Brain microvascular endothelial cell (primary cell): ENCODE measurements at places on chromosomes 3 and 15.
A peak's percentile ranks its signal among the peaks of the same experiment; 100 is the strongest.

DNA sequence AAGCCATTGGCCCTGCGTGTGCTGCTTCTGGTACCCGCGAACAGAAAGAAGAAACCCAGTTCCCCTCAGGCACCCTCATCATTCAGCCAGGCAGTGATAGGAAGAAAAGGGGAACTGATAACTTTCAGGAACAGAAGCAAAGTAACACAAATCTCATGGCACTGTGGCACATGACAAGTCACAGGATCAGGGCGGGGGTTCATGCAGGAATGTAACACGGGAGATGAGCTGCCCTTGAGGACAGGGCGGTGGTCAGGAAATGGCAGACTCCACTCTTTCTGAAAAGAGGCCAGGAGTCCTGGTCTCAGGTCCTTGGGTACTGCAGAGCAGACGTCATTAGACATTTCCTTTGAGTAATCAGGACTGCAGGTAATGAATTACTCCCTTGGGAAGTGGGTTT, 95.5 kb downstream of the CCNL1 start:
- DNase-seq = no peak

- DNase-seq = no peak
Measured at GRCh38 chr3:49602049-49602554, 47.8 kb downstream of the BSN start.

GRCh38 chr3:146701246-146701645, 96.1 kb upstream of the PLSCR5 start:
- no peak for DNase-seq

GRCh38 chr3:118504906-118505305, 529.7 kb downstream of the IGSF11 start:
- DNase-seq = no peak

- no peak for DNase-seq
Measured at GRCh38 chr3:156702367-156702766, 28.0 kb downstream of the TIPARP start.

DNA sequence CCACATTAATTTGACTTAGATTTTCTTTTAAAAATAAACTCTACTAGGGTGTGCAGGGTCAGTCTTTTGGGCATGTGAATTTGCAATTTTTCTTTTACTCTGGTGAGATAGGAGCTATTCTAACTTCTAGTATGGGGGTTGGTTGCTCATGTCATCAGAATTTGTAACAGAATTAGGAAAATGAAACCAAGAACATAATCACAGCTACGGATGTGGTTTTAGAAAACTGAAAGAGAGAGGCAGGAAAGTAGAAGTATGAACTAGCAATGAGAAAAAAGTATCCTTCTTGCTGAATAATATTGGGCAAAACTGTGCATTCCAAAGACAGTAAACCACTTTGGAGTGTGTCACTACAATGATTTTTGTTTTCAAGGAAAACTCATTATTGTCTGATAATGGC, 43.3 kb downstream of the ADPGK start:
- DNase-seq = no peak

GRCh38 chr3:125374501-125374995, 577 bp downstream of the ZNF148 start:
- DNase-seq = no peak

DNA sequence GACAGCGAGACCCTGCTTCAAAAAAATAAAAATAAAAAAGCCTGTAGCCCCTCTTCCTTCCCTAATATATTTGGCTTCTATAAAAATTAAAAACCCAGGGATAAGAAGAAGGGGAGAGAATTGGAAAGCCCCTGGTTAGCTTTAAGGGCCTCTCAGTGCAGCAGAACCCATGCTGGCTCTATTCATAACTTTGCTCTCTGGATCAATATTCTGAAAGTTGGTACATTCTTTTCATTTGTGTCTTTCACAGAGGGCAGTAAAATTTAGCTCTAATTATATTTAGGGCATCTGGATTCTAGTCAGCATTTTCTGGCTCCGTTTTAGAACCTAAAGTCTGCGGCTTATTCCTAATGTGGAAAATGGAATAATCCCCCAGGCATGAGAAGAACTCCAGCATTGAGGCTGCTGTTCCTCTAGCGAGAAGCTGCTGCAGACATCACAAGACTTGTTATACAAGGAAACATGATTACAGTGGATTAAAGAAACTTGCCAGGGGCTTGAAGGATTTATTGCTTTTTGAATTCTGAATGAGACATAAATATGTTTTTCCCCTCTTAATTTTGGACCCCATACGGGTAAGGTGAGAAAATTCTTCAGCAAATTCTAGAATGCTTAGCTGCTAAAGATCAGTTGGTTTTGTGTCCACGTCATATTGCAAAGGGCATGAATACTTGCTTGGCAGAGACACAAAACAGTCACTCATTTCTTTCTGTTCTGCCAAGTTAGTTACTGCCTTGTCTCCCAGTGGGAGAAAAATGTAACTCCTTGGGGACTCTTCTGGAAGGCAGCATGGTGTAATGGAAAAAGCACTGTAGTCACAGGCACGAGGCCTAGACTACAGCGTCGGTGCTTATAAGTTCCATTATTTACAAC, 177.7 kb downstream of the VGLL4 start:
- peak; percentile 73 for DNase-seq

DNA sequence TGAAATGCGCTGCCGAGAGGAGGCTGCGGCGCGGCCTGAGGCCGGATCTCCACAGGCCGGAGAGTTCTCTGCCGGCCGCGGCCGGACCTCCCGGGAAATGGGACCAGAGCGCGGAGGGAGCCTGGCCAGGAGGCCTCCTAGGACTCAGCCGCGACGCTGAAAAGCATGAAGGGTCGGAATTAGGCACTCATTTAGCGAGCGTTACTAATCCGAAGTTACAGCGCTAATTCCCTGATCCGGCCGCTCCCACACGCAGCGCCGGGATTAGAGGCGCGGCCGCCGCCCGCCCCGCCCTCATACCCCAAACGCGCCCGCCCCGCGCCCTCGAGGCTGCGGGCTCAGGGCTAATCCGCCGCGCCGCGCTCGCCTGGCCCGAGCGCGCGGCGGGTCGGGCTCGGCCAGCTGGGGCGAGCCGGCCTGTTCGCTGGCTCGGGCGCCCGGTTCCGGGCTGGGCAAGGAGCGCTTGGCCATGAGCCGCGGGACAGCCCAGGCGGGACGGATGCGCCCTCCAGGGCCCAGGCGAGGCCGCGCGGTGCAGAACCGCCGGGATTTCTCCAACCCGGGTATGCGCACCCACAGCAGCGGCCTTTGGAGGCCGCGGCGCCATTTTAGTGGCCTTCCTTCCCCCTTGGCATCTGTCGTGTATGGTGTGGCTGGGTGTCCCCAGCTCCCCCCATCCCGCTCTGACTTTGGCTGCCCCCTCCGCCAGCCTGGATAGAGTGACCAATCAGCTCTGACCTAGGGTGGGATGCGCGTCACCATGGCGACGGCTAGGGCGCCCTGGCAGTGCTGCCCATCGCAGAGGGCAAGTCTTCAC, 36.8 kb upstream of the POLG start:
- no peak for DNase-seq

GRCh38 chr3:134620476-134621115, 30.2 kb downstream of the KY start:
- DNase-seq = no peak

DNA sequence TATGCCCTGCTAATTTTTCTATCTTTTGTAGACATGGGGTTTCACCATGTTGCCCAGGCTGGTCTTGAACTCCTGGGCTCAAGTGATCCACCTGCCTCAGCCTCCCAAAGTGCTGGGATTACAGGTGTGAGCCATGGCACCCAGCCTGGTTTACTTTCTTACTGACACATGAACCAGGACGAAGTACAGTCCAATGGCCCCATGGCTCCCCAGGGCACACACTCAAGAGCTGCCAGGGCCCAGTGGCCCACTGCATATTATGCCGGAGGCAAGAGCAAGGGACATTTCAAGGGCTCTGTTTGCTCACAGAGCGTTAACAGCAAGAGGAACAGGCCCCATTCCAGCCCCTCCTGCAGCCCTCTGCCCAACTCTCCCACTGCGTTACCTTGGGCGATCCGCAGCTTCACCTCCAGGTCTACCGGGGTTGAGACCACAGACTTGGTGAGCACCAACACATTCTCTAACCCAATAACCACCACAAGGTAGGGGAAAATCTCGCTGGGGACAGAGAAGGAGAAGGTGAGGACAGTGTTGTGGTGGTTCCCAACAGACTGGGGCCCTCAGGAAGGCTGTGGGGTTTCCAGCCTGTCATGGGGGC, 42.8 kb downstream of the PTPN23 start:
- DNase-seq = no peak

DNA sequence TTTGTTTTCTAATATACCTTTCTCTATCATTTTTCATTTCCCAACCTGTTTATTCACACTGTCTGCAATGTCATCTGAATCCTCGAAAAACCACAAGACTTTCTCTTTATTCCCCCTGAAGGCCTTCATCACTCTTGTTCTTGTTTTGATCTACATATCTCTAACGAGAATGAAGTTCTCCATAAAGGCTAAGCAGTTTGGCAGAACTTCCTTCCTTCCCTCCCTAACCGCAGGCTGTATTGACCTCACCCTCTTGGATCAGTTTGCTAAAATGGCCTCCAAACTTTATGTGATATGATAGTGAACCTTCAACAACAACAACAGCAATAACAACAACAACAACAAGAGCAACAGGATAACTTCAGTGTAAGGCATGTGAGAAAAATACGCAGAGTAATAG, 392.8 kb downstream of the TIGIT start:
- DNase-seq = no peak

DNA sequence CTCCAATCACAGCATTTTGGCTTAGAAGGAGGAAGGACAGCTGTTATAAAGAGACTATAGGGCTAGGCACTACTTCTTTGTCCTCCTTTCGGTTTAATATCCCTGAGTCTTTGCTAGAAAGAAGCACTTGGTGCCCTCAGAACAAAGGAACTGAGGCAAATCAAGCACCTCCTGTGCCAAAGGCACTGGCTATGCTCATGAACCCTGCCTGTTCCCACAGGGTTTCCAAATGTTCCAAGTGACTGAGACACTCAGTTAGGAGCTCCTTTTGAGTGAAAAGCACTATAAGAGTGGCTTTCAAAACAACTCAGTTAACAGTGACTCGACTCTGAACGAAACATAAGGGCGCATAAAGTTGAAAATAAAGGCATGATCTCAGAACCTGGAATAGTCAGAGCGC, 25.0 kb downstream of the TBC1D2B start:
- DNase-seq = no peak

- DNase-seq = no peak
Measured at GRCh38 chr3:34075975-34076374, 277.5 kb downstream of the PDCD6IP start.

DNA sequence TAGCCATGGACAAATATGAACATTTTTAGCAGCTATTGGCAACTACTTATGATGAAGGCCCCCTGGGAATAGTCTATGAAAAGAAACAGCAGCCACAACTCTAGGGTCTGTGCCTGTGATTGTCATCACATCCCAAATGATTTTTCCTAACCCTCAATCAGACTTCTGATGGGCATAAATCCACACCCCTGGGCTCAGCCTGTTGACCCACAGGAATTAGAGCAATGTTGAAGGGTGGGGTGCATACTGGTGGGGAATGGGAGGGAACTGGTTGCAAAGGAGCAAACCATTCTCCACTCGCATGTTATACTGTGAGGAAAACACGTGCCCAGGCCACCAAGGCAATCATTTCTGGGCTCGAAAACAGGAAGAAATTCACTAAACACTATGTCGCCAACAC, 106.5 kb upstream of the CTNNB1 start:
- DNase-seq = no peak

DNA sequence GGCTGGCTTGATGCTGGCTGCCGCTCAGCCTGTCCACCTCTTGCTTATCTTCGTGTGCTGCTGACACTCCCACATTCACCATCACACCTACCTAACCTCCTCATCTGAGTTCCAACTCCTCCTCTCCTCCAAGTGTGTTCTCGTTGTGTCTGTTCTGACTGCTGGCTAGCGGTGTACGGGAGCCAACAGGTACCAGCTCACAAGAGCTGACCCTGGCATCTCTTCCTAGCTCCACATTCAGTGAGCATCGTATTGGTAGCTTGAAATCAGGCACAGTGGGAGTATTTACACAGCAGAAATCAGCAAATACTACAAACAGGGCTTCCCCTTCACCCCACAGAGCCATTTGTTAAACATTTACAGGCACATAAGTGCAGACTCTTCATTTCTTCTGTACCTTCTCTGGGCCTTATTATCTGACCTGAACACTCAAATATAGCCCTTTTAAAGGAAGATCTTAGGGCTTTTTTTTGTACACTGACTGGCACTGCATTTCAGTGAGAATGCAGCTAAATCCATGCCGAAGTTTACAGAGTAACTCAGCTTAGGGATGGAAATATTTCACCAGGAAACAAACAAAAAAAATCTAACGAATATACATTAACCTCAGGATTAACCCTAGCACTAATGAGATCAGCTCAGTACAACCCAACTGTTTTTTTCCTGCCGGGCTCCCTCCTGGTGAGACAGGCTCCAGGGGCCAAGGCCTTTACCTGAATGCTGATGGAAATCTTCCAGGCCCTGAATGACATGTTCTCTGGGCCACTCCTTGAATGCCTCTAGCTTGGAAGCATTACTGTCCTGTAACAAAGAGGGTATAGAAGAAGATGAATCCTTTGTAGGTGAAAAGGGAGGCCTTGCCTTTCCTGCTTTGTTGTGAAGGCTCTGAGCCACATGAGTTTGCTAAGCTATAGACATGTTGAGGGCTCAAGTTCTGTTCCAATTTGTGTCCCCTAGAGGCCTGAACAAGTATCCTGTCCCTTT, 150.5 kb upstream of the LPP start:
- DNase-seq = no peak

- no peak for DNase-seq
Measured at GRCh38 chr3:31929826-31930502, 51.1 kb downstream of the OSBPL10 start.

DNA sequence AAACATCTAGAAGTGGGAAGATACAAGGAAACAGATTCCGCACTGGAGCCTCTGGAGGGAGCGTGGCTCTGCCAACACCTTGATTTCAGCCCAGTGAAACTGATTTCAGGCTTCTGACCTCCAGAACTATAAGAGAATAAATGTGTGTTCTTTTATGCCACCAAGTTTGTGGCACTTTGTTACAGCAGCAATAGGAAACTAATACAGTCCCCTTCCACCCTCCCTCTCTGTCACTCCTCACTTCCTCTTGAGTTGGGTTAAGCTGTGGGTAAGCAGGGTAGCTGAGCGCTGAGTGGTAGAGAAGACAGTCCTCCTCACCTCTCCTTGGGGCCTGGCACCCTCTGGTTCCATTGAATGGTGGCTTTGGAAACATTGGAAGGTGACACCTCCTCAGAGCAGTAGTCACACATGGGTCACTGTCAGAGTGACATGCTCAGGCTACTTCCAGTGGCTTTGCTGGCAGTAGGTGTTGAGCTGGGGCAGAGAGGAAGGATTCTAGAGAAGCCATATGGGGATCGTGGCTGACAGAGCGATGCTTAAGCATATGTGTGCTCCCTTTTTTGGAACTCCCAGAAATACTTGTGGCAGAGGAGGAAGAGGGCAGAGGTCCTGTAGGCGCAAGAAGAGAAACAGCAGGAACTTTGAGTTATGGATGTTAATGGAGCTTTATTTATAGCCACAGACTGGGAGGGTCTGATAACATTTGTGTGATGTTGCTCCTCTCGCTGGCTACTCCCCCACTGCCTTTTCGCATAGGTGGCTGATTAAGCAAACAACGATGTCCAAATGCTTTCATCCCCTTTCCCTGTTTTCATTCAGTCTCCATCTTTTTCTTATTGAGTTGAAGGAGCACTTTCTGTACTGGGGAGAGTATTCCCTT, 14.8 kb upstream of the HCN4 start:
- DNase-seq = no peak

- DNase-seq = no peak
Measured at GRCh38 chr3:105537371-105538080, 170.8 kb downstream of the ALCAM start.
